ENCODE measurements at places on chromosomes 1 and 21. TPM values are rescaled to one million over a fixed set of nuclear protein-coding genes. Genes with fewer than 3 reads are reported as not detected.

DNA sequence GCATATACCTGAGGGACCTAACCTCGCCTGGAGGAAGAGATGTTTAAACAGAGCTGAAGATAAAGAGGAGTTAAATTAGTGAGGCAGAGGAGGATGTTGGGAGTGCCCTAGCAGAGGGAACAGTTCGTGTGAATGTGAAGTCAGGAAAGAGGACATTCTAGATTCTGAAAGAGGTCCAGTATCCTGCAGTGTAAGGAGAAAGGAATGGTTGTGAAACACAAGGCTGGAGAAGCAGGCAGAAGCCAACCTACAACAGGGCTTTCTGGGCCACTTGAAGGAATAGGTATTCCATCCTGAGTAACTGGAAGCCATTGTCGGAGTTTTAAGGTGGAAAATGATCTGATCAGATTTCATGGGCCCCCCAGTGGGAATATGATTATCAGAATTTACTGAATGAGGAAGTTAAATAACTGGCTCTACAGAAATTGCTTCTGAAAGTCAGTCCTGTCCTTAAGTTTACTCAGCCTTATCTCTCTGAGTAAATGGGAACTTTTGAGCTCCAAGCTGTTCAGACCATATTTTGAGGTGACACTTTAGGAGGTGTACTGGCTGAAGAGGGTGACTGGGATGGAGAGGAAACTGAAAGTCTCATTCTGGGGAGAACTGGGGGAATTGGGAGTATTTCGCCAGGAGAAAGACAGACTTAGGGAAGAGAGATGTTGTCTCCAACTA is 24.4 kb upstream of the FAAH start:
- DNase-seq, result no peak

DNA sequence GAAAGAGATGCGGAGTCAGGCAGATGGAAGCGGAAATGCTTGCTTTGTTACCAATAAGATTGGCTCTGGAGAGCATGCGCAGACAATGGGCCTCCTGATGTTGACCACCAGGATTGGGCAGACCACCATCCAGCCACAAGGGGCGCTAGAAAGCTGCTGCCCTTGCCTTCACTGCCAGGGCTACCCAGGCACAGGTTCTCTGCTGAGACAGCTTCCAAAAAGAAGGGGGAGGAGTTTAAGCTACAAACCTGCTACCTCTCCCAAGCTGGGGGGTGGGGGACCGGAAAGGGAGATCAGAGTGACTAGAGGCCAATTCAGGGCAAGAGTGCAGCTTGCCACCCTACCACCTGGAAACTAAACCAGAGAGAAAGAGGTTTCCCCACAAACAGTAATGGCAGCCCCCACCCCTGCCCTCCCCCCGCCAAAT is 369.7 kb downstream of the RRAGC start:
- DNase-seq, result no peak

DNA sequence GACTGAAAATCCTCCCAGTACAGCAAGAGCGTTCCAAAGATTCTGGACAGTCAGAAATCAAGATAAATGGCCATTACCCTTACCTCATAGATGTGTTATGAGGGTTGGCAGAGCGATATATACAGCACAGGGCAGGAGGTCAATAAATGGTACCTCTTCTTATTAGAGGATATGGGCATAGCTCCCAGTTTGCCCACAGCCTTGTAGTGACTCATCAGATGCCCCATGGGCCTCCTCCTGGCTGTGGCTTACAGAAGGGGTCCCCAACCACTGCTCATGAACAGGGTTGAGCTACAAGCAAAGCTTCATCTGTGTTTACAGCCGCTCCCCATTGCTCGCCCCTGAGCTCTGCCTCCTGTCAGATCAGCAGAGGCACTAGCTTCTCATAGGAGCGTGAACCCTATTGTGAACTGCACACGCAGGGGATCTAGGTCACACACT is 7.3 kb upstream of the IFNGR2 start:
- no peak for DNase-seq

DNA sequence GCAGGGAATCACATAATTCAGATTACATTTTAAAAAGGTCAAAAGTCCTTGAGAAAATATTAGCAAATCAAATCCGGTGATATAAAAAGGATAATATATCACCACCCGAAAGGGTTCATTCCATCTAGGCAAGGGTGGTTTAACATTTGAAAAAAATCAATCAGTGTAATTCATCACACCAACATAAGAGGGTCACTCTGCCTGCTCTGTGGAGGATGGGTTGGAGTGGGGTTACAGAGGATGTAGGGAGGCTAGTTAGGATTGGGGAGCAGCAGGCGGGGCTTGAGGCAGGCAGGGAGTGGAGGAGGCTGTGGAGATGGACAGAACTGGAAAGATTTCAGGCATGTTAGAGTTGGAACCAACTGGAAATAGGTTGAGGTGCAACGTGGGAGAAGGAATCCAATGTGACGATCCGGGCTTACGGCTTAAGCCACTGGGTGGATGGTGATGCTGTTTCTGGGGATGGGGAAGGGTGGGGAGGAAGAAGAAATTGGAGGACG is 12.5 kb downstream of the ADORA1 start:
- DNase-seq, result no peak

DNA sequence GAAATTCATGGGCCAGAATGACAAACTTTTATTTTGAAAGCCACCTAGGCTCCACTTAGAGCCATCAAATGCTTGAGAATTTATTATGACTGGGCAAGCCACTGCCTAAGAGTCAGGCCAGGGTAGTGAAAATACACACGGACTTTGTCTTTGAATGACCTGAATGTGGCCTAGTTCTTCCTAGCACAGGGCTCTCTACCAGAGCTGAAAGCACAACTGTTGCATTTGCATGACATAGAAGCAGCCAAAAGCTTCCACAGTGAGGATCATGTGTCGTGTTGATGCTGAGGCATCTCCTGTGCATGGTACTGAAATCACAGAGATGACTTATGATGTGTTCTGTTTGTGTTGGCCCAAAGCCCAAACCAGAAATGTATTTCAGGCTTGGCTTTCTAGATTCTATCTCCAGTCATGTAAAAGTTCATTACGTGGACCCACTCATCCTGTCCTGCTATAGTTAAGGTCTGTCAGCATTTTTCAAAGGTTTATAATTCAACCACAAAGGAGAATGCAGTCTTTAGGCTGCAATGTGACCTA is 164.0 kb upstream of the UBE2U start:
- DNase-seq, result peak; percentile 93

DNA sequence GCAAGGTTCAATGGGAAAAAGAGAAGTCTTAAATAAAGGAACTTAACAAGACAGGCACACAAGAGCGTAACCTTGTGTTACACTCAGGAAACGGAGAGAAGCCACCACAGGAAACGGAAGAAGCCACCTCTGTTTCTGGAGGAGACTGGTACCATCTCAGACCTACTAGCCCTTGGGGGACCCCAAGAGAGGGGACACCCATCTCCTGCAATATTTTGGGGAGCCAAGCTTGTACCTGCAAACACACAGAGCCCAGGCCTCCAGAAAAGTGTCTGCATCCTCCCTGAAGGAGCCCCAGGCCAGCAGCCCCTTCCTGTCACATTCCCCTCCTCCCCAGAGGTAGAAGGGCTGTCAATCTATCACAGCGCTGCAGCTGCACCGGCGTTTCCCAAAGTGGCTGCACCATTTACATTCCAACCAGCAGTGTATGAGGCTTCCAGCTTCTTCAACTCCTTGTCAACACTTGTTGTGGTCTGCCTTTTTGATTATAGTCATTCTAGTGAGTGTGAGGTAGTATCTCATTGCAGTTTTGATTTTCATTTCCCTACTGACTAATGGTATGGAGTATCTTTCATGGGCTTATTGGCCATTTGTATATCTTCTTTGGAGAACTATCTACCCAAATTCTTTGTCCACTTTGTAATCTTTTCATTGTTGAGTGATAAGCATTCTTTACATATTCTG is 23.0 kb upstream of the PADI1 start:
- no peak for DNase-seq

GRCh38 chr1:62316135-62316534 is 3.1 kb downstream of the KANK4 start:
- no peak for DNase-seq

DNA sequence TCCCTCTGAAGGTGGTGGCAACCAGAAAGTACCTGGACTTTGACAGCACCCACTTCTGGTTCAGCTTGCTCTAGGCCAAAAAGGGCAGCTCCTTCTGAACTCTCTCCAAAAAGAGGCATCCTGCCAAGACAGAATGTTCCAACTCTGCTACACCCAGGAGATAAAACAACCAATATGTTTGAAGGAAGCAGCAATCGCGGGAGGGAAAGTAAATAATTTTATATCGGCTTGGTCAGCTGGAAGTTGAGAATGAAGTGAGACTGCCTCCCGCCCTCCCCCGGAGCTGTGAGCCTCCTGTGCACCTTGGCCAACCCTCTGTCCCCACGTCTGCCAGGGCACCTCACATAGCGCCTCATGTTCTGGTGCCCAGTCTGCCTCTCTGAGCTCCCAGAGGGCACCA is 130.3 kb upstream of the ATP1A1 start:
- DNase-seq, result no peak

GRCh38 chr1:228989176-228989575 is 253.9 kb downstream of the RHOU start:
- no peak for DNase-seq

- DNase-seq, result no peak
Observed at GRCh38 chr21:46352913-46353312, 29.0 kb downstream of the PCNT start.

DNA sequence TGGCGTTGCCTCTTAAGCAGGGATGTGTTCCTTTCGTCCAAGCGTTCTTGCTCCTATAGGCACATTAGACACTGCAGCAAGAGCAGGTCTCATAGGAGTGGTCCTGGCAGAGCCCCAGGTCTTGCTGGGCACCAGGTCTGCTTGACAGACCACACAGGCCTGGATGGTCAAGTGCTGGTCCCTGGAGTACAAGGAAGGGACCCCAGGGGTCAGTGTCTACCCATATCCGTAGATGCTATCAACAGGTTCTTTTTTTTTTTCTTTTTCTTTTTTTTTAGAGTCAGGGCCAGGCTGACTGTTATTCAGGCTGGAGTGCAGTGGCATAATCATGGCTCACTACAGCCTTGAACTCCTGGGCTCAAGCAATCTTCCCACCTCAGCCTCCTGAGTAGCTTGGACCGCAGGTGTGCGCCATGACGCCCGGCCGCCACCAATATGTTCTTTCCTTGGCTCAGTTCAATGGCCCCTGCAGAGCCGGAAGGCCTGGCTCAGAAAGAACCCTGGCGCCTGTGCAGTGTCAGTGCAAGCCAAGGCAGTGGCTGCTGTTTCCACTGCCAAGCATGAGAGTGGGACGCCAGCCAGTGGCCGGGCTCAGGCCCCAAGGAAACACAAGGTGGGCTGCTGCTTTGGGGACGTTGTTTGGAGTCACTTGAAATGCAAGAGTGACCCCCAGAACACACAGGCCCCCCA is 10.0 kb upstream of the TNFRSF8 start:
- no peak for DNase-seq

DNA sequence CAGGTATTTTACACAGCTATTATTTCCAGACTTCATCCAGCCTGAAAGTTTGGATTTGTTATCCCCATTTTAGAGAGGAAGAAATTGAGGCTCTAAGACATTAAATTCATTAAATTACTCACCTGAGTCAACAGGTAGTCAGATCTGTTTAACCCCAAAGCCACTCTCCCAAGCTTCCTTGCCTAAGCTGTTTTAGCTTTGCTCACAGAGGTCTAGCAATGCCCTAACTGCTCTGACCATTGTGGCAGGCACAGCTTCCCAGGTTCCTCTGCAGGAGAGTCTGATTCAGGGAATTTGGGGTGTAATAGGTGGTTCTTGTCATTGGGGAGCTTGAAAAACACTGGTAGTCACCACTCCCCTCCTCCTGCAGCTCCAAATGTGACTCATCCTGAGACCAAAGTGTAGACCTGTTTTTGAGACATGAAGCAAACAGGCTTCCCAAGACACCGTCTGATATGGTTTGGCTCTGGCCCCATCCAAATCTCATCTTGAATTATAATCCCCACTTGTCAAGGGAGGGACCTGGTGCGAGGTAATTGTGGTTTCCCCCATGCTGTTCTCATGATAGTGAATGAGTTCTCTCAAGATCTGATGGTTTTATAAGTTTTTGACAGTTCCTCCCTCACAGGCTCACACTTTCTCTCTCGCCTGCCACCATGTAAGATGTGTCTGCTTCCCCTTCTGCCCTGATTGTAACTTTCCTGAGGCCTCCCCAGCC is 142.8 kb upstream of the DNAH14 start:
- no peak for DNase-seq

DNA sequence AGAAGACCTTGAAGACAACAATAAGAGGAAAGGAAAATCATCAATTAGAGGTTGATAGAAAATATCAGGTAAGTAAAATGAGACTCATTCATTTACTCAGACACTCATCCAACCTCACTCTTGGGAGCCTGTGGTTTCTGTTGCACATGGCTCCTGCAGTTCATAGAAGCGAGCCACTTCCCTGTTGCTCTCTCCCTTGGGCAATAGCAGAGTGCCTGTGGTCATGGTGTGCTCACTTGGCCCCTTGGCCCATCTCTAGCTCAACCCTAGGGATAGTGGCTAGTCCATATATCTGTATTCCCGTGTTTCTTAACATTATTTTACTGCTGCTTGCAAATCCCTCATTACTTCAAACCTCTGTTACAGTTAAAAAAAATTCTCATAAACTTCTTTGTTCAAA is 368.6 kb downstream of the PTPRC start:
- DNase-seq, result no peak

- no peak for DNase-seq
Observed at GRCh38 chr1:7177438-7178146, 392.3 kb downstream of the CAMTA1 start.

DNA sequence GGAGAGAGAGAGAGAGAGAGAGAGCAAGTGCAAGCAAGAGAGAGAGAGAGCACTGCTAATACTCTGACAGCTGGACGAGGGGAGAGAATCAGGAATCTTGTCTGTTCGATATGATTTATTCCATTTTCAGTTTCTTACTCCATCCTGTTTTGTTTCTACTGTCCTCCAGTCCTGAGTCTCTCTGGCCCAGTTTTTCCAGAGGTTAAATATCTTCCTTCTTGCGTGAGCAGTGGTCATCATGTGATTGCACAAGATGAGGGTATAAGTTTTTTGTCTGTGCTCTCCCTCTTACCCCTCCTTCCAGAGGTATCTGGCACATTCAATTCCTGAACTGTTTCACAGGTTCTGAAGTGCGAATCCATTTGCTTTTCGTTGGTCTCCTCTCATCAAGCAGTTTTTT is 16.8 kb downstream of the UBE2U start:
- no peak for DNase-seq

Gene CLDN17
- not detected for total RNA-seq

Gene DDAH1
- 16.9 TPM for total RNA-seq

Gene ARPC5
- total RNA-seq, result 86.9 TPM

Gene AGMAT
- 0.10 TPM for total RNA-seq

Gene VSIG8
- 0.57 TPM for total RNA-seq

Gene TEKT2
- not detected for total RNA-seq

Gene CD1E
- not detected for total RNA-seq

Gene C1orf56
- 1.9 TPM for total RNA-seq

Measured in Caki2 (cell line).